ENCODE measurements at places on chromosomes 3 and 15.

DNA sequence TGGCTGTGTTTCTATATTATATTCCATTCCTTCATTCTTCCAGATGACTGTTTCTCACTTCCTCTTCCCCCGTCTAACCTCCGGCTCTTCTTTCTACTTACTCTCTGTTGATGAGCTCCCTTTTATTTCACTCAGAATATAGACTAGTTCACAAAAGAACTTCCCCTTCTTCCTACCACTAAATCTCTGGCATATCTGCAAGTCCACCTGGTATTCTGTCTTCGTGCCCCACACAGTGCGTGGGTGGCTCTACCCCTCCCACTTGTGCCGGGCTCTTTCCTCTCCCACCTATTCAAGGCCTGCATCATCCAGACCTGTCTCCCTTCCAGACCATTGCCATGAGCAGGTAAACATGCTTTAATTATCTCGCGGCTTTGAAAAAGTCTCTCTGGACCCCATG, 73.0 kb downstream of the SCN10A start:
- DNase-seq = no peak

- DNase-seq = no peak
These were observed 199.1 kb upstream of the ZPLD1 start for GRCh38 chr3:102235679-102236078.

DNA sequence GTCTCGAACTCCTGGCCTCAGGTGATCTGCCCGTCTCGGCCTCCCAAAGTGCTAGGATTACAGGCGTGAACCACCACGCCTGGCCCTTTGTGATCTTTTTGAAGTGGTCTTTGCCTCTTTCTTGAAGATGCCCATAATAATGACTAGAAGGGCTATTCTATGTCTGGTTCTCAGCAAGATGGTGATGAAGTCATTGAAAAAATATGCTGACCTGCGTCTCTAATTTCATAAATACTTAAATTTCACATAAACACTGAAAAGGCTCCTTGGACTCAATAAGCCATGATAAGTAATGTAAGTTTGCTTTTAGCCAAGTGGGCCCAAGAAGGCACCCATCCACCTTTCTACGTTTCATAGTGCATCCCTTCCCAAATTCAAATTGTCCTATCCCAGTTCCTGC, 775 bp upstream of the MAPK6 start:
- no peak for DNase-seq

- DNase-seq = no peak
These were observed 652.5 kb upstream of the NECTIN3 start for GRCh38 chr3:110419096-110419495.

DNA sequence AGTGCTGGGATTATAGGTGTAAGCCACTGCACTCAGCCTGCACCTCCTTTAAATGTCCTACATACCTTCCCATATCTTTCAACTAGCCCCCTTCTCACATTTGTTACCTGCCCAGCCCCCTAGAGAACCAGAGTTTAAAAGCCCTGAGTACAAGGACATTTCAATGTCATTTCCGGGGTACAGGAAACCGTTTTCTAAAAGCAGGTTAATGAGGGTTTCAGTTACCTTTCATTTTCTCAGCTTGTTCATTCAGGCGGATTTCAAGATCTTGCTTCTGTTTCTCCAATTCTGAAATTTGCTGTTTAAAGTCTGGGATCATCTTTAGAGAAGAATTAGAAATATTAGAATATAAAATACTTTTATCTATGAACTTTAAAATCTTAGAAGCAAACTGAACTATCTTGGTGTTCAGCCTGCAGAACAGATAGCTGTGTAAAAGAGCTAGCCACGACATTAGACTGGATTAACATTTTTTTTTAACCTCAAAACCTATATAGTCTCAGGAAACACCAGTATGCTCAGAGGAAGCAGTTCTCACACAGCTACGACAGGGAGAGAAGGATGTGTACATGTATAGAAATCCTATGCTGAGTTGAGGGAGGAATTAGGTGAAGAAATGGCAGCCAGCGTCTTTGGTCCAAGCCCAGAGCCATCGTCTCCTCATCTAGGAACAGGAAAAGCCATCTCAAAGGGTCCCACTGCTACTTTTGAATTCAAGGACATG, 29.9 kb upstream of the GNB5 start:
- no peak for DNase-seq

DNA sequence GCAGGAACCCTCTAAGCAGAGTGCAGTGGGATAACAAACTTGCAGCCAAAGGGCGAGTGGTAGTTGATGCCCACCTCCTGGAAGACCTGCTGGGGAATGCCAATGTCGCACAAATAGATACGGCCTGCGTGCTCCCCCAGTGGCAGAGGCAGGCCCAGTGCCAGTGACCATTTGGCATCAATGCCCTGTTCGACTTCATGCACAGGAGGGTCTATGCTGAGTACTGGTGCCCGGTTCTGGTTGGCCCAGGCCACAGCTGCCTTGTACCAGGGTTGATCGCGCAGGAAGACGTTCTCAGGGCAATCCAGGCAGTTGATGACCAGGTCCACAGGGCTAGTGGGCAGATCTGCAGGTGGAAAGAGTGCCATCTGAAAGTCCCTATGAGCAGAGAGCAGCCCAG, 17.0 kb downstream of the CLK3 start:
- DNase-seq = no peak
